Foreskin melanocyte (primary cell): ENCODE measurements at places on chromosomes 4 and X.

- no peak for DNase-seq
Measured at GRCh38 chr4:23775694-23776093, 114.2 kb downstream of the PPARGC1A start.

GRCh38 chr4:107740381-107740780 lies 20.3 kb upstream of the PAPSS1 start:
- DNase-seq = no peak

DNA sequence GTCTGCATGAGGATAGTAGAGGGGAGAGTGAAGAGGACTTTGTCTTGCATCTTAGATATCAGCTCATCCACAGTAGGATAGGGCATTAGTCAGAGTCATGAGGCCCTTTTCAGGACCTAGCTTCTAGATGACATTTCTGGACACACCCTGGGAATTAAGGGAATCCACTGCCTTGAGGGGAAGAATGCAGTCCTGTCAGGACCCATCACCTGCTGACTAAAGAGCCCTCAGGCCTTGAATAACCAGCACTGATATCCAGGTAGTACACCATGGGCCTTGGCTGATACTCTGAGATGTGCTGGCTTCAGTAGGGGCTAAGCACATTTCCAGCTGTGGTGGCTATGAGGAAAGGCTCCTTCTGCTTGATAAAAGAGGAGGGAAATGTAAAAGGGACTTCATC lies 134.4 kb downstream of the EDA2R start:
- no peak for DNase-seq

- peak; percentile 64 for DNase-seq
Measured at GRCh38 chr4:109444182-109444844, 10.7 kb downstream of the SEC24B start.

GRCh38 chrX:150533863-150534262 lies 34.6 kb upstream of the MTM1 start:
- no peak for DNase-seq

DNA sequence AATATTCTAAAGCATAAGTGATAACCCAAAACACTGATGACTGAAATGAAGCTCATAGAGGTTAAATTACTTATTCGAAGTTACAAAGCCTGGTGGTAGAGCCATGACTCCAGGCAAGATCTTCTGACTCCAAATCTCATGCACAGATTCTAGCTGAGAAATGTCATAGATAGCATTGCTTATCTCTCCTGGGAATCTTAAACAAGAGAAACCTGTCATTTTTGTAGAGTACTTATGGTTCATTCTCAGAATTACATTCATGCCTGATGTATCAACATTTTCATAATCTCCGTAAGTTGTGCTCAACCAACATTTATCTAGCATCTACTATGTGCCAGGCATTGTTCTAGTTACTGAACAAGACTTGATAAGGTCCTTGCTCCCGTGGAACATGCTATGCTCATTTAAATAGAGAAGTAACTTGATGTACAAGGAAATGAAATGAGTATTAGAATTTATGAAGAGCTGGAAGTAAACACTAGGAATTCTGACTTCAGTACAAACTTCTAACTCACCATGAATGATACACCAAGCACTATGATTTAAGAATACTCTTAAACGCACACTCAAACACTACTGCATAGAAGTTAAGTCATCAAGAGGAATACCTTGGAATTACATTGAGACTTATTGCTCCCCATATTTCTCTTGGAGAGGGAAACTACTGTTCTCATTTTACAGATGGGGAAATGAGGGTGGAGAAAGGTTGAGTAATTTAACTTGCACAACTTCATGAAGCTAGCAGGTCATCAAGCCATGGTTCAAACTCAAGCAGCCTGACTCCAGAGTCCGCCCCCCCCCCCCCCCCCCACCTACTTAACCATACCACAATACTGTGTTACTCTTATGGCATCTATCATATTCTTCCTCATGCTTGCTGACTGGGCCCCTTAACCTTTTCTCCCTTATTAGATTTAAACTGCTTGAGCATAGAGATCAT lies 45.4 kb downstream of the MBNL3 start:
- DNase-seq = no peak

- DNase-seq = no peak
Measured at GRCh38 chr4:7155590-7156071, 36.7 kb upstream of the SORCS2 start.

- no peak for DNase-seq
Measured at GRCh38 chr4:13160920-13161319, 323.2 kb downstream of the RAB28 start.

- peak; percentile 91 for DNase-seq
Measured at GRCh38 chr4:104941661-104942062, 205.0 kb upstream of the TET2 start.

DNA sequence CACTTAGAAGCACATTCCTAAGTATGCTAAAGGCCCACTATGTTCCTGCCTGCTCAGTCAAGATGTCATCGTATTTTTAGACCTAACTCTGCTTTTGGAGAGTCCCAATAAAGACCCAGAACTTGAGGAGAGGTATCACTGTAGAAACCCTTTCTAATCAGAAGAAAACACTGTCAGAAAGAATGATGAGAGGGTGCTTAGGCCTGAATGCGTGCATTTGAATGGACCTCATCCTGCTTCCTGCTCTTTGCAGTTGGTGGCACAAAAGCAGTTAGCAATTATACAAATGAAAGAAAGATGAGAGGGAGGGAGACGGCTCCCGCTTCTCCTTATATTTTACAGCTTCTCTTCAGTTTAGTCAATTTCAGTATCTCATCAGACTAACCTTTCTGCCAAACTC lies 987.2 kb downstream of the CCSER1 start:
- DNase-seq = no peak

DNA sequence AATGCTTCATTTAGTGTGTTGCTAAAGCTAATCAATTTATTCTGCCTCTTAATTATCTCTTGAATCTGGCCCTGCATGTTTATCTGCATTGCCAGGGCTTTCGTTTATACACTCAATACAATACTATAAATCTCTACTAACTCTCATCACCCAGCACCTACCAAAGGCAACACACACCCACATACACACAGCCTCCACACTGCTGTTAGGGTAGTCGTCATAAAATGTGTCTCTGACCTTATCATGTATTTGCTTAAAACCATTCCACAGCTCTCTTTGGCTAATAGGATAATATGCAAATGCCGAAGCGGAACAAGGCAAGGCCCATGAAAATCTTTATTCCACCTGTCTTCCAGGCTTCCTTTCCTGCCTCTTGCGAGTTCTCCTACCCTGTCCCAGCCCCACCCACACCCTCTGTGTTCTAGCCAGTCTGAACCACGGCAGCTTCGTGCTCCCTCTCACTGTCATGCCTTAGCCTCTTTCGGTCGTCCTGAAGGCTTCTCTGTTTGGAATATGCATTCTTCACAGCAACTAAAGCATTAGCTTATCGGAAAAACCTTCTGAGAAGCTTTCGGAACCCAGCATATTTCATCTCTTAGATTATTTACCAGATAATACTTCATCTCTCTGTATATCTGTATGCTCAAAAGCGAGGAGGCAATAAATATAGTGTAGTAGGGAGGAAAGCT lies 333.5 kb downstream of the TENM3 start:
- DNase-seq = no peak

GRCh38 chr4:168177546-168178149 lies 85.3 kb downstream of the ANXA10 start:
- DNase-seq = no peak

GRCh38 chr4:153113061-153113837 lies 91.0 kb upstream of the TRIM2 start:
- no peak for DNase-seq

- no peak for DNase-seq
Measured at GRCh38 chrX:24294619-24295018, 19.2 kb downstream of the SUPT20HL2 start.

GRCh38 chr4:181959121-181959520 lies 284.1 kb upstream of the TENM3 start:
- no peak for DNase-seq

DNA sequence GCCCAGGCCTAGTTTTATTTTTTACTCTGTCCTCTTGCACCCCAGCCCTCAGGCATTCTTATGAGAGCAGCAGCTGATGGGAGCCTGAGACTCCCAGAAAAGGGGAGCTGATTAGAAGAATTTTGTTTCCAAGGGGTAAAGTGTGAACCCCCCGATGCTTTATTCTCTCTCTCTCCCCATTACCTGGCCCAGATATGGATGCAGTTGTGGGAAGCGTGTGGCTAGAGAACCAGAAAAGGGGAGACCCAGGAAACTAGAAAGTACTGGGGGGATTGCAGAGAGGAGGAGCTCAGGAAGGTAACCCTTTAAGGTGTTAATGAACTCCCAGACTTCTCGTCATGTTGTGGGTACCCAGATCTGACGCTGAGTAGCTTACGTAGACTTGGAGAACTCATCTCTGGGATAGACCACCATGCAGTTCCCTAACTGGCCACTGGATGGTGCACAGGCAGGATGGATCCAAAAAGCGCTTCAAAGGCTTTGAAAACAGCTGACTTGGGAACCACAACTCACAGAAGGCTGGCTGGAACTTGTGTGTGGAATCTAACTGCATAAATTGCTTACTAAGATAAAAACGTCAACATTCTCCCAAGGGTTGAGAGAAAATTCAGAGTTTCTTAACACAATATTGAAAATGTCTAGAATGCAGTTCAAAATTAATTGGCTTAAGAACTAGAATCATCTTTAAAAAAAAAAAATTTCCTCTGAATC lies 64.7 kb downstream of the TBC1D14 start:
- peak; percentile 85 for DNase-seq

DNA sequence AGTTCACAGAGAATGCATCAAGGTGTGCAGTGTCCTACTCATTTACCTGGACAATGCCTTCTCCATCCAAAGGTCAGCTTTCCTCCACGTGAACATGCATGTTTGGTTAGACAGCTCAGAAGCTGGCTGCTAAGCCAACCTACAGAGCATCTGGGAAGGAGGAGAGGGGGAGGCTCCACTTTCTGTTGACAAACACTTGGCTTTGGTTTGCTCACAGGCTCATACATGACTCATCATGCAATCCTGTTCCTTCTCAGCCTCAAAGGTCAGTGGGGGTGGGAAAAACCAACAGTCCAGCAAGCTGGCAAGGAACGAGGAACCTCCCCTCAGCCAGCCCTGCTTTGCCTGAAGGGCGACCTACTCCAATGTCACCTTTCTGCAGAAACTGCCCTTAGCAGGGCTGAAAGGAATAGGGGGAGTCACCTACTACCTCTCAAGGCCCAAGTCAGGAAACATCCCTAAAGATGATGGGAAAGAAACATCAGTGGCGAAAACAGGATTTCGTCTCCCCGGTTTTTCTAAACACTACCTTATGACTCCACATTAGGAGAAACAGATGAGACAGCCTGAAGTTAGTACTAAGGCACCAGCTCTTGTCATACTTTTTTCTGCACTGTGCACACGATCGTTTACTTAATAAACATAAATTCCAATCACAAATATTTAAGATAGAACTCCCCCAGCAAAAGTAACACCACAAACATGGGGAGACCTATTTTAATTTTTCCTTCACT lies 37.9 kb downstream of the RELL1 start:
- peak; percentile 70 for DNase-seq

GRCh38 chr4:185470501-185471195 lies 885 bp downstream of the CCDC110 start:
- DNase-seq = peak; percentile 12

DNA sequence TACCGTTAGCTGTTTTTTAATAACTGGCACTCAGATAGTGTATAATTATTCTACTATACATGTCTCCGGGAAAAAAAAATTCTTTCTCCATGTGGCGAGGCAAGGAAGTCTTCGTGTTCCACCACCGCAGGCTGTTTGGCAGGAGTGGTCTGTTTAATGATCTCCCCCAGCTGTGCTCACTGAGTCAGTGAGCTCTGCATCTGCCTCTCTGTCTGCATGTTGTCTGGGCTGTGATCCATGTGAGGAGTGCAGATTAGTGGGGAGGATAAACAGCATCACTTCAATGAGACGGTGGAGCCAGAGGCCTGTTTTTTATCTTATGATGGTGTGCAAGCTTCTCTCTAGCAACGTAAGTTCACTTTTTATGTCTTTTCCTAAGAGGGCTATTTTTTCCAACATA lies 69.8 kb downstream of the RPS3A start:
- peak; percentile 52 for DNase-seq

- no peak for DNase-seq
Measured at GRCh38 chr4:61583696-61584095, 383.6 kb downstream of the ADGRL3 start.

DNA sequence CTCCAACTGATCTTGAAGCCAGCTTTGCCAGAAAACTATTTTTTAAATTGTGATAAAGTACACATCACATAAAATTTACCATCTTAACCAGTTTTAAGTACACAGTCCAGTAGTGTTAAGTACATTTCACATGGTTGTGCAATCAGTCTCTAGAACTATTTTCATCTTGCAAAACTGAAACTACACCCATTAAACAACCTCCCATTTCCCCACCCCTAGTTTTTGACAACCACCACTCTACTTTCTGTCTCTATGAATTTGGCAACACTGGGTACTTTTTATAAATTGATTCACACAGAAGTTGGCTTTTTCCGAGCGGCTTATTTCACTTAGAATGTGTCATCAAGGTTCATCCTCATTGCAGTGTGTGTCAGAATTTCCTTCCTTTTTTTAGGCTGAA lies 31.0 kb downstream of the TRPC5 start:
- DNase-seq = no peak

DNA sequence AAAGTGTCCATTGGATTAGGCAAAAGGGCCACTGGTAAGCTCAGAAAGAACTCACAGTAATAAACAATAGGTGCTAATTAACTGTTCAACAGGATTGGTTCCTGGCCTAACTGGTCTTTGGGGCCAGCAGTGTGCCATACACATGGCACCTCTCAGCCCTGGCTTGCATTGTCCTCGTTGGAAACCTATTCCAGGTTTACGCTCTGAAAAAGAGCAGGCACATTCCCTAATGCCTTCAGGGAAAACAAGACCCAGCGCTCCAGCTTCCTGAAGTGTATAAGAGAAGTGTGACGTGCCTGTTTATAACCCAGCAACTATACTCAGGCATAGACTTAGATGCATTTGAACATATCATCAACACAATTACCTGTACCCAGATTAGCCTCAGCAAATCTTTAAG lies 51.9 kb upstream of the RBM47 start:
- no peak for DNase-seq
